PC-9 (cell line): ENCODE measurements at places on chromosomes 12 and 14. TPM values are rescaled to one million over a fixed set of nuclear protein-coding genes. Genes with fewer than 3 reads are reported as not detected.

- no peak for DNase-seq
Measured at GRCh38 chr14:94801225-94801624, 31.3 kb upstream of the GSC start.

DNA sequence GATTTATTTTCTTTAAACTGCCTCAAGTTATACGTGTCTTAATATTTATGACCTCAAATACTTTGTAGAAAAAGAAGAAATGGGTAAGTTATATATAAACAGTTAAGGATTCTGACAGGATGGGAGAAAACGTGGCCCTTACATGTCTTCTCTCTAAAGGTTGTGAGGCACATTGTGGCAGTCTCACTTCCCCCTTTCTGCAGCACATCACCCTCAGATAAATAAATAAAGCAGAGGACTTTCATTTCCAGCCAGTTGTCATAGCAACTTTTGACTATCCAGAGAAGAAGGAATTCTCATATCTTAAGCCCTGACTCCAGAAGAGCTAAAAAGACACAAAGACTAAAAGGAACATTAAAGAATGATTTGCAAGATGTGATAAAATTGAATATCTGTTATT lies 28.8 kb upstream of the CEP83 start:
- DNase-seq = no peak

DNA sequence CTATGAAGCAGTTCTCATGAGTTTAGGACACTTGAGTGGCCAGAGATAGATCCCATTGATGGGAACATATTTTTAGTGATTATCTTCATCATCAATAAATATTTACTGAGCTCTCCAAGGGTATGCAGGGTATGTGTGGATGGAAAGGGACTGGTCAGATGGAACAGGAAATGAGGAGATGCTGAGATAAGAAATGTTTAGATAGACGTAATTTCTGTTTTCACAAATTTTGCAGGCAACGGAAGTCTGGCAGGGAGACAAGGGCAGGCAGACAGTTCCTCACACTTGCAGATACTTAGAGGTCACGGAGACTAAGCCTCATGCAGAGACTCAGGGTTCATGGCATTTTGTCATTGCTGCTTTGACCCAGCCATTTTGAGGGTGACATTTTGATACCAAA lies 24.3 kb downstream of the BCL2L14 start:
- DNase-seq = no peak

GRCh38 chr12:87119713-87120112 lies 863.5 kb upstream of the MGAT4C start:
- no peak for DNase-seq

GRCh38 chr12:119072440-119072839 lies 91.1 kb downstream of the SRRM4 start:
- DNase-seq = no peak

DNA sequence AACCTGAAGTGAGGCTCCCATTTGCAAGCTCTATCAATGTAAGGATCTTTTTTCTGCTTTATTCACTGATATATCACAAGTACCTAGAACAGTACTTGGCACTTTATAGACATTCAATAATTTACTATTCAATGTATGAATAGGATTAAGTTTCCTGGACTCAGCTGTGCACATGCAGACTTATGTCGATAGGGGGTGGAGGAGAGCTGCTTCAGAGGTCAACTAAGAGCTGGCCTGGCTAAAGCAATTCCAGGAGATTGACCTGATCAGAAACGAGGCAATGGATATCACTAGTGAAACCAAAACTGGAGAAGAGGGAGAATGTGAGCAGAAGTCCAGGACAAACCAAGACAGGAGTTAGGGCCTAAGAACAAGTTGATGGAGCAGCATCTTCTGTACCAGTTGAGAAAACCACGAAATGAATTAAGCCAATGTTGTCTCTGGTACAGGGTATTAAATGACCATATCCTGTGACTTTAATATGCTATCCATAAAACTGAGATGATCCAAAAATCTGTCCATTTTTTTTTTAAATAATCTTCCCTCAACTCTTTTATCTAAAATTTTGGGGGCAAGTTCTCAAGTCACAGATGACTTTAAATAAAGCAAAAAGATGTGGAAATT lies 169.2 kb downstream of the PIK3C2G start:
- no peak for DNase-seq

DNA sequence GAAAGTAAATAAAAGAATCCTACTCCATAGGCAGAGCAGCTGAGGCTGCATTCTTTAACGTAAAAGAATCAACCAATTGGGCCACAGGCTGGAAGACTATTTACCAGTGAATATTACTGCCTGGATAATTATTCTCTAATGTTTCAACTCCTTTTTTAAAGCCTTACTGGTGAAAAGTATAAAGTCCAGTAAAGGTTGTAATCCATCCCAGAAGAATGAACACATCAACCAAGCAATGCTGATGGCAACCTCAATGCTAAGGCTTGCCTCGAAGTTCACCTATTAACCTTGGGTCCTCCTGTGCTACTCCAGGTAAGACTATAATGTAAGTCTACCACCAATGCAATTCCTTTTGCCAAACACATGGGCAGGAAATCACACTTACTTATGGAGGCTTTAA lies 77.3 kb downstream of the ATXN2 start:
- no peak for DNase-seq

GRCh38 chr12:79046021-79046420 lies 181.4 kb downstream of the SYT1 start:
- no peak for DNase-seq

GRCh38 chr14:55309761-55310365 lies 38.6 kb downstream of the FBXO34 start:
- DNase-seq = no peak

DNA sequence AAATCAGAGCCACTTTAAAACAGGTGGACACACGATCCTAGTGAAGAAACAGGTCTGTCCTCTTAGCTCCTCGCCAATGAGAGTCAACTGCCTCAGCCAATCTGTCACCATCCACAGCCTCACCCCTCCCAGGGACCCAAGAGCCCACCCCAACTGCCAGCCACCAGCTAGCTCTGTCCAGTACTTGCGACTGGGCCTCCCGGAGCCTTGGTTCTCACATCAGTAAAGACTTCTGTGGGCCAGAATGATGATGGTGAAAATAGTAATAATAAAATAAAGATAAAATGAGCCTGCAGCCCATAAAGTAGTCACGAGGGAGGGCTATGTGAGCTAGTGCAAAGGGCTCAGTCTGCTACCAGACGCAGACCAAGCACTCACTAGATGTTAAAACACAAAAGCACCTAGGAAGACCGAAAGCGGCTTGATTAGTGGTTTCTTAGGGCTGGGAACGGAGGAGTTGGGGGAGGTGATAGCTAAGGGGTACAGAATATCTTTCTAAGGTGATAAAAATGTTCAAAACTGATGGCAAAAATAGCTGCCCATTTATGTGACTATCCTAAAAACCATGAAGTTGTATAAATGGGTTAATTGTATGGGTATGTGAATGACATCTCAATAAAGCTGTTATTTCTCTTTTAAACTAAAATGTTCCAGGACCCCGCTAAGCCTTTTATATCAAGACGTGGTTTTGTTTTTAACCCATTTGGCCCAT lies 39.8 kb downstream of the ACTN1 start:
- no peak for DNase-seq

DNA sequence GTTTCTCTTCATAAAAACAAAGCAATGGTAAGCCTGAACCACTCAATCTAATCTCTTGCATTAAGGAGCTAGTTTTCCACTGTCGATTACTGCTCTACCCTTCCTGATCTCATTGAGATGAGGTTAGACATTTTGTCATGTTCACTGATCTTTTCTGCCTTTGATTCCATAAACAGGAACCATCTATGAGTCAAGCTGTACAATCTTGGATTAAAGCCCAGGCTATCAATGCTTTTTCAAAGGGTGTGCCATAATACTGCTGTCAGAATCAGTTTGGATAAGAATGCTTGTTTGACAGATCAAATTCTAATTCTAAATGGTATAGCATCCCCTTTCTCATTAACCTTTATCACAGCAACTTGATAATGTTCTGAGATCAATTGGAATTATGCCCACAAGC lies 16.1 kb downstream of the GRIP1 start:
- DNase-seq = no peak

DNA sequence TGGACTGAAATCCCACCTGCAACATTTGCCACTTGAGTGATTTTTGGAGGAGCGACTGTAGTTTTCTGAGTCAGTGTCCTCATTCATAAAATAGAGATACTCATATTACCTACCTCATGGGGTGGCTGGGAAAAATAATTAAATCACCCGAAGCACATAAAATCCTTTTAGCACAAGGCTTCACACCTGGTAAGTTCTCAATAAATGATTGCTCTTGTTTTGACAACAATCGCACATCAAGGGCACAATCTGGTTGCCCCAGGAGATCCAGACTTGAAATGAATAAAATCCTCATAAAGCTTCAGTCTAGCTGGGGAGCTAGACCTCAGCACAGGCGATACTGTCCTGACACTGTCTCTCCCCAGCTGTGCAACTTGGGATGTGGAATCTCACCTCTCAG lies 76.0 kb upstream of the CCDC60 start:
- no peak for DNase-seq

DNA sequence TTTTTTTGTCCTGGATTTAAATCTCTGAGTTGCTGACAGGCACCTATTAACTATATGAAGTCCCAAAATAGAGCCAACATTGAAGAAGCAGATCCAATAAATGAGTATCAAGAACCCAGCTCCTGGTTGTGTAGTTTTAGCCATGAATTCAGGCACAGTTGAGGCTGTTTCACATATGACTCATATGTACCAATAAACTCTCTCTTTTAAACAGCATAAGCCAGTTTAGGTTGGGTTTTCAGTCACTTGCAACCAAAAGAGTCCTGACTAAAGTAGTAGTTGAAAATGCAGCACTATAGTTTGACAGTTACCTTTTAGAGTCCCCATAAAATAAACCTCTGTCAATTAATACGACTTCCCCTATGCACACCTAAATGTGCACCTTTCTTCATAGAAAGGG lies 389.9 kb downstream of the RPS29 start:
- no peak for DNase-seq

GRCh38 chr14:93212432-93212831 lies 5.4 kb downstream of the UBR7 start:
- no peak for DNase-seq

GRCh38 chr12:32159925-32160324 lies 53.3 kb downstream of the BICD1 start:
- no peak for DNase-seq

DNA sequence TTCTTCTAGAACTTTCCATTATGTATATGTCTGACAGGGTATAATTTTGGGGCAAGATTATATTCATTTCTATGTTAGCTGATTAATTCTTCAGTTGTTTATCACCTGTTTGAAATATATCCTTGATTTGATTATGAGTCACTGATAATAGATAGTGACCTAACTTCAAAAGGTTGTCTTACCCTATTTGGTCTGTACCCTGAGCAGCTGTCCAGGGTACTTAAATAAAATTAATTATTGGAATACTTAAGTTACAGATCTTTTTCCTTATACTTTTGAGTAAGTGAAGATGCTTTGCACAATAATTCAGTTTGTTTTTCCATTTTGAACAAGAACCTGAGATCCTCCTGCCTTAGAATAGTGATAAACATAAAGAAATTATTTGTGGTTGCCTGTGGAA lies 13.2 kb upstream of the NPAS3 start:
- no peak for DNase-seq

- no peak for DNase-seq
Measured at GRCh38 chr14:88029500-88029899, 24.6 kb downstream of the GPR65 start.

GRCh38 chr12:1502379-1502720 lies 92.0 kb downstream of the FBXL14 start:
- DNase-seq = no peak

GRCh38 chr14:95504135-95505029 lies 12.1 kb downstream of the SYNE3 start:
- DNase-seq = no peak

- no peak for DNase-seq
Measured at GRCh38 chr12:70960484-70960883, 39.9 kb upstream of the PTPRR start.

GRCh38 chr14:89187501-89187900 lies 229.5 kb downstream of the FOXN3 start:
- no peak for DNase-seq

DNA sequence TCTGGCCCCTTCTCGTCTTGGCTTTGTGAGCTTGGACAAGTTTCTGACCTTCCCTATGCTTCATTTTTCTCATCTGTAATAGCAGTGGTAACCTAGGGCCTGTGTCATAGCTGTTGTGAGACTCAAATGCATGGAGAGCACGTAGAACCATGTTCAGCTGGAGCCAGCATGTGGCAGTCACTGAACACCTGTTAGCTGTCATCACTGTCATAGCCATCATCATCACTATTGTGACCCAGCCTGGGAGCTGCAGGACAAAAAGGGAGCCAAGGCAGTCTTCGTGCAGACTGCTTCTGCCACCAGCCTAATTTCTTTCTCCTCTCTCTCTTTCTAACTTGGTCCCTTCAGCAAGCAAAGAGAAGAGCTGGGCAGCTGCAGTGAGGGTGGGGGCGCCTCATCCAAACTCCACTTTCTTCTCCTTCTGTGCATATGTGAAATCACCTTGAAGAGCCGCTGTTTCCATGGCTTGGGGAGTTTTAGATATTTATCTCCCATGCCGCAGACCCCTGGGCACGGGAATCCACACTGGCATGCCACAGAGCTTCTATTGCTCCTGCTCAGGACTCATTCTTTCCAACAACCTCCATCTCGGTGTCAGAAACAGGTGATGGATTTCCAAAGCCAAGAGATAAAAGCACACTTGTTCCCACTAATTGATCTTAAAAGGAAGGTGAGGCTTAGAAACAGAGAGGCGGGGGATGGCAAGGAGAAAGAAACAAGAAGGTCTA lies 87.0 kb downstream of the SRRM4 start:
- DNase-seq = no peak

DNA sequence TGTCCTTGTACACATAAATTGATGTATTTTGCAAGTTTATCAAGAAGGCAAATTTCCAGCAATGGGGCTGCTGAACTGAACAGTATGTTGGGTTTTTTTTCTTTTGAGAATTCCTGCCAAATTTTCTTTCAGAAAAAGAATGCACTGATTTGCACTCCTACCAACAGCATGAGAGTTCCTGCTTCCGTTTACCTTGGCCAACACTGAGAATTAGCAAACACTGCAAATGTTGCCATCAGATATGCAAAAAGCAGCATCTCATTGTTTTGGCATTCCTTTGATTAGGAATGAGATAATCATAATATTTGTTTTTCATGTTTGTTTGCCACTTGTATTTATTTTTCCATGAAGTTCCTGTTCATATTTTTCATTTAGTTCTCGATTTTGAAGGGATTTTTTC lies 82.4 kb downstream of the RTN1 start:
- DNase-seq = no peak

DNA sequence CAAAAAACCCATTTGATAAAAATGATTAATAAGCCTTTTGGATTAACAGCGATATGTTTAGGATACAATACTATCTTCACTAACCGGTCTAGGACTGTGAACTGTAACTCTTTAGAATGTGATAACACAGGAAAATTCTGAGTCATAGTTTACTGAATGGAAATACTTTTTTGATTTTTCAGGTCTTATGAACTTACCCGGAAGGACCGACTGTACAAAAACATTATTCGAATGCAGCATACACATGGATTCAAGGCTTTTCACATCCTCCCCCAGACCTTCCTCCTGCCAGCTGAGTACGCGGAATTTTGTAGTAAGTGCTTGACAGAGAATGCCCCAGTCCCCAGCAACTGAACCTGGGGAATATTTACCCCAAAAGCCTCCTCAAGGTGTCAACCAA lies 29.0 kb downstream of the TTLL5 start:
- no peak for DNase-seq

Gene PLCZ1
- total RNA-seq = not detected in 2 replicates

Gene CPM
- 4.2 and 4.6 TPM in 2 replicates for total RNA-seq

Gene HHIPL1
- total RNA-seq = 0.28 and 0.48 TPM in 2 replicates

Gene INHBC
- 0.35 TPM in 1 of 2 replicates, not detected in the other for total RNA-seq

Gene MAP1LC3B2
- 1.1 and 1.4 TPM in 2 replicates for total RNA-seq

Gene PLD4
- 0.05 TPM in 1 of 2 replicates, not detected in the other for total RNA-seq

Gene SLC6A12
- not detected in 2 replicates for total RNA-seq

Gene CLEC6A
- total RNA-seq = not detected in 2 replicates

Gene KCNJ8
- not detected in 2 replicates for total RNA-seq

Gene IAPP
- not detected in 2 replicates for total RNA-seq

Gene GLI1
- total RNA-seq = not detected in 2 replicates
